ACHN (cell line): ENCODE measurements at places on chromosomes 16 and 17.

- DNase-seq: no peak
Observed at GRCh38 chr17:72724267-72724666, 368.2 kb downstream of the SLC39A11 start.

DNA sequence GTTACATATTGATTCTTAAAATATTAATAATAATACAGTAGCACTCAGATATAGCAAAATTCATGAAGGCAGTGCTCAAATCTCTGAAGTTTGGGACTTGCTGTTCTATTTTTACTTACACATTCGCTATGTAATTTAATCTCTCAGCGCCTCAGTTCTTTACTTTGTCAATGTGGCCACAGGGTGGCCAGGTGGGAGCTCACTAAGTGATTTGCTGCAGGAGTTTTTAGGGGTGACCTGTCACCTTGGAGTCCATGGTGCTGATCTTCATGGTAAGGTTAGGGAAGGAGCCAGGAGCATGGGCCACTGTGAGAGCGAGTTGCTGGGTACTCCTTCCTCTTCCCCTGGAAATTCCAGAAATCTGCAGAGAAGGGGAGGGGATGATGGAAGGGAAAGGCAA, 28.1 kb downstream of the VWA3A start:
- no peak for DNase-seq

- DNase-seq: no peak
Observed at GRCh38 chr16:86844695-86845094, 266.3 kb downstream of the FOXL1 start.

DNA sequence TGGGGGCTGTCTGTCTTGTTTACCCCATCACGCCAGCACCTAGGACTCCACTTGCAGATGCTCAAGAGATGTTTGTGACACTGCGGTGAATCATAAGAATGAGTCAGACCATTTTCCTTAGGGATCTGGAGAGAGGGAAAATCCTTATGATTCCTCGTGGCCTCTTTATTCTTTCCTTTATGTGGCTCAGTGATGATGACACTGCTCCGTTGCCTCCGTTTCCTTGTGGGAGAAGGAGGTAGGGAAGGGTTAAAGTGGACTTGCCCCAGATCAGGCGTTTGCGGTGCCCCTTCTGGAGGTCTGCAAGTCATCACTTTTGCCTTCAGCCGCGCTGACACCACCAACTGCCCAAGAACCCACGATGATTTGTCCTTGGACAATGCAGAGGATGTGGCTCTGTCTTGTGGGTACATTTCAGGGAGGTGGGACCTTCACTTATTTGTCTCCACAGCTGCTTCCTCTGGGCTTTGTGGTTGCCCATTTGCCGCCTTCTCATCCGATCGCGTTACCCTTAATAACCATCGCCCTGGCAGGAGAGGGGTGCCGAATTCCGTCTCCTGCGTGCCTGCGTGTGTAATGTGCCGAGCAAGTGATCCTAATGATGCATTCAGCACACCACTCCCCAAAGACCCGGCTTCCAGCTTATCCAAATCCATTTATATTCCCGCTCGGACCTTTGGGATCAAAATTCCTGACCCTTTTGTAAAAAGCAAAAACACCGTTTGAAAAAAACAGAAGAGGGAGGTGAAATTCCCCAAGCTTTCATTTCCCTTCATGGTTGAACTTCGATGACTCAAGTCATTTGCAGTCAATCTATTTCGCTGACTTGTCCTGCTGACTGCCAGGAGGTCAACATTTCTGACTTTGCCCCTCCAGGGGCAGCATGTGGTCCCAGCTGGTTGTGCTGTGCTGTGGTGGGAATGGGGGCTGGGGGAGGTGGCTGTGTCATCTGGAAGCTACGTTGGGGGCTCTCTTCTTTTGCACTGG, 87.2 kb upstream of the IRX3 start:
- peak; percentile 62 for DNase-seq

DNA sequence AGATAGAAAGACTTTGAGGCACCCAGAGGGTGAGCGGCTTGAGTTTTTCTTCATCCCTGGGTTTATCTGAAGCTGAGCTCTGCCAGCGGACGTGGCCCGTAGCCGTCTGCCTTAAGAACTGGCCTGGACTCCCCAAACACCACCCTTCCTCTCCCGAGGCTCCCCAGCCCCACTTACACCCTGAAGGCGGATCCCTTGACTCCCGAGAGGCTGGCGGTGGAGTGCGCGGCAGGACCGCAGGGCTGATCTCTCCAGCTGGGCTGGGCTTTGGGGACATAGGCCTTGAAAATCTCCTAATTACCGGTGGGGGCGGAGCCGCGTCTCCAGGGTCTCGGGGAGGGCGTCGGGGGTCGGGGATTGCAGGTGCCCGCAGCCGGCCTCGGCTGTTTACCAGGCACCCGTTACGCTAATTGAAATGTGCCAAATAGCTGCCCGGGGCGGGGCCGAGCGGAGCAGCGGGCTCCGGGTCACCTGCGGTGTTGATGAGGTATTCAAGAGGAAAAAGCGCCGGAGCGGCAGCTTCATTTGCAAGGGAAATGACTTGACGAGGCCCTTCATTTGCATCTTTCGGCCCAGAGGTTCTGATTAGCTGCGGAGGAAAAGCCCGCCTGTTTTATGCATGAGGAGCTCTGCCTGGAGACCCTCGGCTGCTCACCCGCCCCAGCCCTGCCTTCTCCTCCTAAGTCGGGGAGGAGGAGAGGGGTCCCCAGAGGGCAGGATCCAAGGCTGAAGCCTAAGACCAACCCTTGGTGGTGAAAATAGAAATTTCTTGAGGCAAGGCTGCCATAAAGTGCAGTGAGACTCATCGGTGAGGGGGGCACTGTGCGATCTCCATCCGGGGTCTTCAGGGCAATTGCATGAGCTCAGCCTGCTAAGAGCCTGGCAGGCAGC, 100.7 kb downstream of the MGAT5B start:
- DNase-seq: peak; percentile 53

DNA sequence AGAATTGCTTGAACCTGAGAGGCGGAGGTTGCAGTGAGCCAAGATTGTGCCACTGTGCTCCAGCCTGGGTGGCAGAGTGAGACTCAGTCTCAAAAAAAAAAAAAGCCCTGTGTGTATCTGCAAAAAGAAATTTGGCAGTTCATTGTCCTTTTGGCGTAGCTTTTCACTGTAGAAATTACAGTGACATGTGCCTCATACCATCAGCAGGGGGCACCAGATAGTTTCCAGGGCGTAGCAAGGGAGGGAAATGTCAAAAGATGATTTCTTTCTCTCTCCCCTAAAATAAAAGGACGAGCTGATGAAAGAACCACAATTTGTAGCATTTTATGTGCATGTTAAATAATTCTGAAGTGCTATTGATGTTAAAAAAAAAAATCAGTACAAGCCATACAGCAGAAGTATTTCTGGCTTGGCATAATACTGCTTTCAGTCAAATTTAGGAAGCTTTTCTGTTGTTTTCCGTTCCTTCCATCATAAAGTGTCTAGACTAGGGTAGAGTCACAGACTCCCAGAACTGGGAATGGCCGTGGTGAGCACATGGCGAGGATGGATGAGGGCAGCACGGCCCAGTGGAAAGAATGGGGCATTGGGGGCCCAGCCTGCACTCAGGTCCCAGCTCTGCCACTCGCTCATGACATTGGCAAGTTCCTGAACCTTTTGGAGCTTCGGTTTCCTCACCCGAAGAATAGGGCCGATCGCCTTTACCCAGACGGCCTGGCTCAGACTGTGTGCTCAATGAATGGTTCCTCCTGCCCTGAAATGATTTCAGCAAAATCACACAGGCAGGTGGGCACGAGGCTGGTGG, 59.8 kb upstream of the RPH3AL start:
- DNase-seq: peak; percentile 65

GRCh38 chr16:724188-725040, 1.8 kb downstream of the CCDC78 start:
- no peak for DNase-seq

- DNase-seq: no peak
Observed at GRCh38 chr16:83851473-83851872, 43.7 kb downstream of the HSBP1 start.
